ENCODE measurements at places on chromosomes 13 and 19. TPM values are rescaled to one million over a fixed set of nuclear protein-coding genes. Genes with fewer than 3 reads are reported as not detected.
A peak's percentile ranks its signal among the peaks of the same experiment; 100 is the strongest.

LSM4 gene
- 150 TPM for total RNA-seq

MBD3L3 gene
- total RNA-seq = not detected

DNA sequence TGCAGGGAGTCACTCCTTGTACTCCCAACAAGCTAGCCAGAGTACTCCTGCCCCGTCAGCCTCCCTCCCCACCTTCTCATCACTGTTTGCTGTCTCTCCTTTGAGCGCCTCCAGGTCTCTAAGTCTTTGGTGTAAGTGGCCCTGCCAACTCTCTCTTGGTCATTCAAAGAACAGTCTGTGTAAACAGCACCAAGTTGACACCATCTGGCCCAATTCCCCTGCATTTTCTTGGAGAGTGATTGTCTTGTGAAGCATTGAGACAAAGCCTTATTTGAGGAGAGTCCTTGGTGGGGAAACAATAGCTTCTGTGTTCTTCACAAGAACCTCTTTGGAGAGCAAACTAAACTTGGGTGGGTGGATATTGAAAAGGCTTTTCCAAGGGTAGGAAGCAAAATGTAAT lies 114.6 kb upstream of the RNF113B start:
- peak overlapping the region; percentile 74 for H3K27ac ChIP-seq
- H3K27me3 ChIP-seq = no peaks in the 10 kb centered on the region
- peaks cover 9% of the 10 kb centered on the region for H3K36me3 ChIP-seq
- H3K4me3 ChIP-seq = no peak overlapping the region
- H3K4me1 ChIP-seq = peaks cover 45% of the 10 kb centered on the region

BRME1 gene
- 6.1 TPM for total RNA-seq

GRCh38 chr19:1070576-1070930 lies 3.6 kb downstream of the ARHGAP45 start:
- no peak for DNase-seq
- peaks cover 5% of the 10 kb centered on the region for H3K4me1 ChIP-seq
- H3K27ac ChIP-seq = no peak overlapping the region
- H3K4me3 ChIP-seq = no peak overlapping the region

SLC6A16 gene
- 10.5 TPM for total RNA-seq

DNA sequence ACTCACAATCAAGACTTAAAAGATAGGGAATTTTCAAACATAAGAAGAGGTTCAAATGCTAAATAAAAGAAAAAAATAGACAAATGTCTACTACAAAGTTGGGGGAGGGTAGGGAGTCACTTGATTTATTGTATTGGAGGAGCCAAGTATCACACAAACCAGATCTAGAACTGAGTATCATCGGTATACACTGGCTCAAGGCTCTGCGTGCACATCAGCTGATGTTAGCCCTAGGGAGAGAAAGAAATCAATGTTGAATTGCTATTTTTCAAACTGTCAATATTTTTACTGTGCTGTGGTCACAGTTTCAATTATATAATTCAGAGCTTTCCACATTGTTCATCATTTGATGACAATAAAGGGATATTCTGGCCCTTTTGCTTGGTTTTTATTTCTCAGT lies 54.9 kb upstream of the RXFP2 start:
- no peak for DNase-seq
- no peaks in the 10 kb centered on the region for H3K4me1 ChIP-seq
- H3K27me3 ChIP-seq = peaks cover 4% of the 10 kb centered on the region
- no peak overlapping the region for H3K4me3 ChIP-seq
- no peaks in the 10 kb centered on the region for H3K36me3 ChIP-seq
- no peak overlapping the region for H3K27ac ChIP-seq

GRCh38 chr13:31394506-31394905 lies 194.7 kb downstream of the B3GLCT start:
- no peak overlapping the region for H3K4me3 ChIP-seq
- no peak for DNase-seq
- peaks cover 2% of the 10 kb centered on the region for H3K4me1 ChIP-seq
- H3K27me3 ChIP-seq = no peaks in the 10 kb centered on the region

Measured in progenitor cell of endocrine pancreas (in vitro differentiated cells).